ACHN (cell line): ENCODE measurements at places on chromosomes 12 and 14.

GRCh38 chr14:25833341-25834126 is 764.3 kb downstream of the NOVA1 start:
- DNase-seq = peak; percentile 40

- no peak for DNase-seq
Observed at GRCh38 chr14:93137864-93138263, 22.1 kb upstream of the ITPK1 start.

DNA sequence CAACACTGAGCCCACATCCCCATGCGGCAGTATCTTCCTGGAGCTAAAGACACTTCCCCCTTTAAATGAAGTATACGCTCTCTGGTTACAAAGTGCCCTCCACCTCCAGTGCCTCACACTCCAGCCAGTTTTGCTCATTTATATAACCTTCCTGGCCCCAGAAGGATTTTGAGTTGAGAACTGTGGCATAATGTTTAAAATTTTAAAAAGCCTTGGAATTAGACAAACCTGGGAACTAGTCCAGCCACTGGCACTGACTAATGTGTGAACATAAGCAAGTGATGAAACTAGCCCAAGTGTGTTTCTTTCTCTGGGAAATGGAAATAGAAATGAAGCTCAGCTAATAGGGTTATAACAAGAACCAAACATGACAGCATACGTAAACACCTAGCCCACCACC is 723.7 kb upstream of the USP15 start:
- no peak for DNase-seq

DNA sequence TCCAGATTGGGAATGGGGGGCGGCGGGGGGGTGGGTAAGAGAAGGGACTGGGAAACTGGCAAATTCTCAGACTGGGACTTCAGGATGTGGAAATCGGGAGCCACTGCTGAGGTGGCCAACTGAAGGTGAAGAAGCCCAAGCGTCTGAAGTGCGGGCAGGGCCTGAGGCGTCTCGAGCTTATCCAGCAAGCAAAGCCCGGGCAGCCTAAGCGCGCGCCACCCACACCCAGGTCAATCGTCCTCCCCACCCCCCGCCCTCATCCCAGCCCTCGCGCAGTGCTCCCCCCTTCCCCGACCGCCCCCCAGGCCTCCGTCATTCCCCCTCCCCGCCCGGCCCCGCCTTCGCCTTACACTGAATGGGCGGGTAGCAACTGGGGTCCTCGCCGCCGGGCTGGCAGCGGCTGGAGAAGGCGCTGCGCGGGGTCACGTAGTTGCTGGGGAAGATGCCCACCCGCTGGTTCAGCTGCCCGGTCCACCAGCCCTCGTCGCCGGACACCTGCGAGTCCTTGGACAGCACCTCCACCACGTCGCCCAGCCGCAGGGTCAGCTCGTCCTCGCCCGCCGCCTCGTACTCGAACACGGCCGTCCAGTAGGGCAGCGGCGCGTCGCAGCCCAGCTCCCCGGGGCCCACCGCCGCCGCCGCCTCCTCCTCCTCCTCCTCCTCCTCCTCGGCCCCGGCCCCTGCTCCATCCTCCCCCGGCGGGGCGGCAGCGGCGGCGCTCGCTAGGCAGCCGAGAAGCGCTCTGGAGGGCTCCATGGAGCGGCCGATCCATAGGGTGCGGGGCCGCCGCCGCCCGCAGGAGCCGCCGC is 693 bp downstream of the MAP3K9 start:
- peak; percentile 46 for DNase-seq

DNA sequence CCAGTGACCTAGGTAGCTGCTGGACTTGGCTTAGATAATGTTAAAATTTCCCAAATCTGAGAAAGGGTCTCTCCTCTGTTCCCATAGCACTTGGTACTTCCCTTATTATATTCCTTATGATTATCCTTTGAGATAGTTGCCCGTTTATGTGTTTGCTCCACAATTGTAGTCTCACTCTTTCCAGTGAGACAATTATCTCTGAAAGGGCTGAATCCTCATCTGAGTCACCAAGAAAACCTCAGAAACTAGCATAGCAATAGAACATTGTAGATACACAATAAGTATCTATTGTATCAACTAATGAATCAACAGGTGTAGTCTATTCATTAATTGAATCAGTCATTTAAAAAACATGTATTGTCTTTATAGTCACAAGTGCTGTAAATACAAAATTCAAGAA is 119.1 kb upstream of the FAR2 start:
- DNase-seq = no peak

DNA sequence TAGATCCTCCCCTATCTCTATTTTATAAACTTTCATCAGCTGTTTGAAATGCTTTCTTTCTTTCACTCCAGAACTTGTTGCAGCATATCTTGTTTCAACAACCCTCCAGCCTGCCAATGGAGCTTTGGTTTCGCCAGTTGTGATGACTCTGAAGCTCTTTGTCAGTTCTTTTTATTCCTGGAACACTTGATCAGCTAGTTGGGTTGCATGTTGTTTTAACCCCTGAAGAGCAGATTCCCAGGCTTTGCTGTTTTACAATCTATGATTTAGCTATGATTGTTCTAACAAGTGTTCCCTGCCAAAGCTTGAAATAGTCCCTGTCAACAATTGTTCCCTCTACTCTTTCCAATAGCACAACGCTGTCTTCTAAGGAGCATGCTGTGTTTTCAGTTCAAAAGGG is 50.6 kb upstream of the FUT8 start:
- no peak for DNase-seq

DNA sequence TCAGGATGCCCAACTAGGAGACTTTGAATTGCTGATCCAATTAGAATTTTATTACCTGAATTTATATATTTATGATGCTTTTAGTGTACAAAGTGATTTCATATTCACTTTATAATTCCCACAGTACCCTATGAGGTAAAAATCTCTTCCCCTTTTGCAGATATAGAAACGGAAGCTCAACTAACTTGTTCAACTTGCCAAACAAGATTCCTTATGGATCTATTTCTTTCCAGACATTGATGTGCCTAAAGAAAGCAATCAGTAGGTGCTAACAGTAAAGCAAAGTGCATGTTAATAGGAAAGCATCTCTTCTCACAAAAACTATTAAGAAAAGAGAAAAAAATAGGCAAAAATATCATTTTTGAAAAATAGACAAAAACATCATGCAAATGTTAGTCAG is 65.9 kb upstream of the PPP1R12A start:
- DNase-seq = no peak

- no peak for DNase-seq
Observed at GRCh38 chr12:52645982-52646381, 6.0 kb downstream of the KRT2 start.

GRCh38 chr14:91904956-91905645 is 37.8 kb upstream of the TC2N start:
- no peak for DNase-seq

DNA sequence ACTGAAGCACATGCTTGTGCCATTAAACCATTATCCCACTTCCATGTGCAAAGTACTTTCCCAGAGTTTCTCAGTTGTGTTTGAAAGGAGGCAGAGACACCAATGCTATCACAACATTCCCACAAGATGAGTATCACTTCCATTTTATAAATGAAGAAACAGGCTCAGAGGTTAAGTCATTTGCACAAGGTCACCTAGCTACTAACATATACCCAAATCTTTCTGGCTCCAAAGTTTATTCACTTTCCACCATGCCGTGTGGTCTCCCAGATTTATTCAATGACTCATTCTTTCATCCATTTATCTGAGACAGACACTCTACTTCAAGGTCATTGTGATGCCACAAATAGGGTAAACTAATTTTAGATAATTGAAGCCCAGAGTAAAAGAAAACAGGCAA is 9.4 kb downstream of the ART4 start:
- DNase-seq = no peak

DNA sequence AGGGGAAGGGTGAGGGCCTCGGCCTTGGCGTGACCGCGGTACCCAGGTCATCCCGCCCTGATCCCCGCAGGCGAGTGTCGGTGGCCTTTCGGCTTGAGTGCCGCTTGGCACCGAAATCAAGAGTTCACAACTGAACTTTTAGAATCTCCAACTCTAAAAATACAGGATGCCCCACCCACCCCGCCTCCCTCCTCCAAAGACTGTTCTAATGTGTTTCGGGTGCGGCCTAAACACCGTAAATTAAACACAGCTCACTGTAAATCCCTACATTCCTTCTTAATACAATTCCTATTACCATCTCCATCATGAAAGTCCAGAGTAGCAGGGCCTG is 11.4 kb downstream of the SCNN1A start:
- no peak for DNase-seq

DNA sequence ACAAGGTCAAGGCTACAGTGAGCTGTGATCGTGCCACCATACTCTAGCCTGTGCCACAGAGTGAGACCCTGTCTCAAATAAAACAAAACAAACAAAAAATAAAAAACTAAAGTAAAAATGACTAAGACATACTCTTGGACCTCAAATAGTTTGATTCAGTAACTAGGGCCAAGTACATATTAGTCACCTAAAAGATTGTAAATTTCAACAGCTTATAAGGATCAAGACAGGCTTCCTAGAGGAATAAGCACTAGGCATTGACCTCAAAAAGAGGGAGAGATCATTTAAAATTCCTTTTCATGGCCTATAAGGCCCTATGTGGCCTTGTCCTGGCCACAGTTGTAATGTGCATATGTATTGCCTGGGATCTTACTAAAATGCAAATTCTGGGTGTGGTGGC is 46.0 kb upstream of the CHST11 start:
- DNase-seq = no peak

- no peak for DNase-seq
Observed at GRCh38 chr12:110262442-110263388, 18.3 kb upstream of the ATP2A2 start.

GRCh38 chr14:23544511-23545447 is 6.8 kb downstream of the ZFHX2 start:
- DNase-seq = no peak

DNA sequence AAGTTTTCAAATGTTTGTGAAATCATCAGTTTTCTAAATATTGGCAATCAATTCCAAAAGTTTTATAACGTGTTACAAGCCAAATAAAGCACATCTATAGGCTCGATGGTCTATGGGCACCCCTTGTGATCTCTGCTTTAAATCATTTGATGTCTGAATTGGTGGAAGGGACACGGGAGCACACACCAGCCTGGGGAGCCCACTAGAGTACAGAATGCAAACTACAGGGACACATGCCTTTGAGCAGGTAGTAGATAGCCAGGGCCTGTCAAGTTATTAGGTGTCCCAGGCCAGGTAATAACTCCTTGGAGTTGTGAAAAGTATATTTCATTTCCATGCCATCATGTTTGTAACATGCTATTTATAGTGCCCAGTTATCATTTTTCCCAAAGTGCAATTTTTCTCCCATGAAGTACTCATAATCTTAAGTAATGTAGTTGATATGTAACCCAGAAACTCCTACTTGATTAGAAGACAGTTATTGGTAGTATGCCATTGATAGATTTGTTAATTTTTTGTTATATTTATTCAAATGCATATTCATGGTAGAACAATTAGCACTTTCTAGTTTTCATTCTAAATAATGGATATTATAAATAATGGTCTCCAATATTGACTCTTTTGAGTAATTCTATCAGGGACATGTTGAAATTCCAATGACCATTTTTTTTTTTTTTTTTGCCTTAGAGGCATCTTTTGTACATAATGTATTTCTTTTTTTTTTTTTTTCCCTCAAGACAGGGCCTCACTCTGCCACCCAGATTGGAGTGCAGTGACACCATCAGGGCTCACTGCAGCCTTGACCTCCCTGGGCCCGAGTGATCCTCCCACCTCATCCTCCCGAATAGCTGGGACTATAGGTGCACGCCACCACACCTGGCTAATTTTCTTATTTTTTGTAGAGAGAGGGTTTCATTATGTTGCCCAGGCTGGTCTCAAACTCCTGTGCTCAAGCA is 96.9 kb upstream of the FGD4 start:
- peak; percentile 79 for DNase-seq

DNA sequence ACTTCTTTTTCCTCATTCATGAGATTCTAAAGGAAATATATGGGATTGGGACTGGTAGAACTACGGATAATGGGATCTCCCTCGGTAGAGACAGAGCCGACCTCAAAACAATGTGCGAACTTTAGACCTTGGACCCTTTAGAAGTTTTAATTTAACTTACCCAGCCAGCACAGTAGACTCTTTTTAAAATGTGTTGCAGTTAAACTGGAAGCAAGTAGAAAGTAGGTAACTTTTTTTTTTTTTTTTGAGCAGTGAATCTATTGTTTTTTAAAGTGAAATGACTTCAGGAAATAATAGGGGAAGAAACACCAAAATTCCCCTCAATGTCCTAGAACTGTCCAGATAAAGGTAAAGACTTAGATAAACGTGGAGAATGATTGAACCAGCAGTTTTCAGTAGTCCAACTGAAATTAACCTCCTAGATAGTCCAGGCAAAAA is 1.1 kb upstream of the ATXN2 start:
- DNase-seq = no peak
